ENCODE measurements at places on chromosomes 6 and 20. TPM values are rescaled to one million over a fixed set of nuclear protein-coding genes. Genes with fewer than 3 reads are reported as not detected.

The LGSN gene
- 0.21 TPM for polyA plus RNA-seq

The DDX43 gene
- 0.38 TPM for polyA plus RNA-seq

The CEP162 gene
- polyA plus RNA-seq, result 3.9 TPM

The STMND1 gene
- polyA plus RNA-seq, result not detected
